ENCODE measurements at places on chromosomes 4 and X.

- H3K4me1 ChIP-seq, result no peaks in the 10 kb centered on the region
- H3K27ac ChIP-seq, result no peak overlapping the region
- H3K36me3 ChIP-seq, result no peaks in the 10 kb centered on the region
- no peaks in the 10 kb centered on the region for H3K27me3 ChIP-seq
- DNase-seq, result no peak
- H3K4me3 ChIP-seq, result no peak overlapping the region
These were observed 55.6 kb downstream of the SPATA18 start for GRCh38 chr4:52106660-52107059.

GRCh38 chrX:452598-452997 lies 65.9 kb upstream of the PPP2R3B start:
- H3K27me3 ChIP-seq, result no peaks in the 10 kb centered on the region
- no peaks in the 10 kb centered on the region for H3K4me1 ChIP-seq
- H3K36me3 ChIP-seq, result no peaks in the 10 kb centered on the region
- no peak overlapping the region for H3K27ac ChIP-seq
- no peak for DNase-seq

DNA sequence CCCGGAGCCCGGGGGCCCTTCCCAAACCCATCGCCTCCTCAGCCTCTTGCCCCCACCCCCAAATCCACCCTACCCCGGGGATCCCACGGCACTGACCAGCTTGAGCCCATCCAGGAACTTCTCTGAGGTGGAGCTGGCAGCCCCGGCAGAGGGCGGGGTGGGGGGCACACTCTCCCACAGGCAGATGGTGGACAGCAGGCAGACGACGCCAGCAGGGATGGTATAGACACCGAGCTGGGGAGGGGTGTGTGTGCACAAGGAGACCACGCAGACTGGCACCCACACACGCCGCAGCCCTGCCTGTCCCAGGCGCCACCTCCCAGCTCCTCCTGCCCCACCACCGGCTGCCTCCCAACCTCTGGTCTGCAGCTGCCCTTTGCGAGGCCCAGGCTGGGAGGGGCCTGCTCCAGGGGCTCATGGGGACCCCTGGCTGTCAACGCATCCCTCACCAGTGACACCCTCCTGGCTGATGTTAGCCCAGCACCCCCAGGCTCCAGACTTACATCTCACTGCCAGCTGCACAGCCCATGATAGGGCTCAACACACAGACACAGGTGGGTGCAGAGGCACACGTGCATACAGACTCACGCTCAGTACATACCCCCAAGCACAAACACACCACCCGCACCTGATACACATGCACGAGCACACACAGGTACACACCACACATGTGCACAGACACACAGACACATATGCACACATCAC lies 4.2 kb downstream of the SLC49A3 start:
- H3K4me1 ChIP-seq, result peaks cover 8% of the 10 kb centered on the region
- DNase-seq, result no peak
- no peak overlapping the region for H3K4me3 ChIP-seq
- no peaks in the 10 kb centered on the region for H3K36me3 ChIP-seq
- H3K27ac ChIP-seq, result no peak overlapping the region

- no peaks in the 10 kb centered on the region for H3K36me3 ChIP-seq
- no peaks in the 10 kb centered on the region for H3K4me1 ChIP-seq
- DNase-seq, result no peak
- H3K4me3 ChIP-seq, result no peak overlapping the region
- H3K27me3 ChIP-seq, result no peaks in the 10 kb centered on the region
- H3K27ac ChIP-seq, result no peak overlapping the region
These were observed 184.8 kb downstream of the GABRG1 start for GRCh38 chr4:45939056-45939455.

DNA sequence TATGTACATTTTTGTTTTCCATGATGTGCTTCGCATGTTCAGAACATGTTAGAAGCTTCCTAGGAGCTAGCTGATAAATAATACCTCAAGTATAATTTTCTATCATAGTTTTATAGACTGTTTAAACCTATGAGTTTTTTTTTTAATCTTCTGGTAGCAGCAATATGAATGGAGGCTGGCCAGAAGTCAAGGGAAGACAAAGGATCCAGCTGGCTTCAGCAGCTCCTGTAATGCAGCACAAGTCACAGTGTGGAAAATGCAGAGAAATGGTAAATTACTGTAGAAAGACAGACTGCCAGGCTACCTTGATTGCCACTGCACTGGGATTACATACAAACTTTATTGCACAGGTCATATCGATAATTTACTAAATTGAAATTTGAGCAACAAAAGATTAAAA lies 537.9 kb downstream of the IQCM start:
- no peak overlapping the region for H3K4me3 ChIP-seq
- no peak overlapping the region for H3K27ac ChIP-seq
- DNase-seq, result no peak
- no peaks in the 10 kb centered on the region for H3K4me1 ChIP-seq
- no peaks in the 10 kb centered on the region for H3K36me3 ChIP-seq

GRCh38 chr4:123889507-123889906 lies 492.9 kb downstream of the SPRY1 start:
- H3K27ac ChIP-seq, result no peak overlapping the region
- H3K27me3 ChIP-seq, result no peaks in the 10 kb centered on the region
- no peak overlapping the region for H3K4me3 ChIP-seq
- no peaks in the 10 kb centered on the region for H3K36me3 ChIP-seq

DNA sequence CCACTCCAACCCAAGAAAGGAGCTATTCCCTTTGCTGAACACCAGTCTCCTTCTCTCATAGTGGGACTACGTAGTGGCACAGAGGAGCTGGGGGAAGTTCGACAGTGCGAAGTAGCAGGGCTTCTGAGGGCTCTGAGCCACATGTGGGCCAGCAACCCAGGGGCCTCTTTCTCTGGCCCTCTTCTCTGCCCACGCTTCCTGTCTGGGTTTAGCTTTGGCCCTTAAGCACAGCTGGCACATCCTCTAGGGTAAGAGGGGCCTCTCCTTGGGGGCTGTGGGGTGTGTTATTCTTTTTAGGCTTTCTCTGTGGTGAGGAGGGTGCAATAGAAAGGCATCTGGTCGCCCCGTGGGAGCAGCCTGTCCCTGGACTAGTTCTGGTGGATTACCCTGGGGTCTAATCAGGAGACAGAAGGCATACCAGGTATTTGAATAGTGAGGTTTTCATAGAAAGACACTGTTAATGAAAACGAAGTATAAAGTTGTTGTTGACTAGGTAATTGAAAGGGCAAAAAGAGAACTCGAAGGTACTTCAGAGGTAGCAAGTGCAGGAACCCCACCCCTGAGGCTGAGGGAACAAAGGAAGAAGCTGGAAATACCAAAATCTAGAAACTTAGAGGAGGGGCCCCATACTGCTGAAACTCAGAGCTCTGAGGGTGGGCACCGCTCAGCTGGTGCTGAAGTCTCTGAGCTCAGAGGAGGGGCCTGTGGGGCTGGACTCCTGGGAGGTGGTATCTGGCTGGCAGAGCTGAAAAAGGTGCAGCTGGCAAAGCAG lies 151.9 kb upstream of the RPS6KA3 start:
- no peaks in the 10 kb centered on the region for H3K27me3 ChIP-seq
- no peaks in the 10 kb centered on the region for H3K36me3 ChIP-seq
- H3K4me3 ChIP-seq, result no peak overlapping the region
- H3K27ac ChIP-seq, result no peak overlapping the region

GRCh38 chrX:117998171-117998570 lies 118.4 kb downstream of the KLHL13 start:
- H3K4me3 ChIP-seq, result no peak overlapping the region
- no peak for DNase-seq
- no peaks in the 10 kb centered on the region for H3K27me3 ChIP-seq
- no peak overlapping the region for H3K27ac ChIP-seq
- no peaks in the 10 kb centered on the region for H3K4me1 ChIP-seq

DNA sequence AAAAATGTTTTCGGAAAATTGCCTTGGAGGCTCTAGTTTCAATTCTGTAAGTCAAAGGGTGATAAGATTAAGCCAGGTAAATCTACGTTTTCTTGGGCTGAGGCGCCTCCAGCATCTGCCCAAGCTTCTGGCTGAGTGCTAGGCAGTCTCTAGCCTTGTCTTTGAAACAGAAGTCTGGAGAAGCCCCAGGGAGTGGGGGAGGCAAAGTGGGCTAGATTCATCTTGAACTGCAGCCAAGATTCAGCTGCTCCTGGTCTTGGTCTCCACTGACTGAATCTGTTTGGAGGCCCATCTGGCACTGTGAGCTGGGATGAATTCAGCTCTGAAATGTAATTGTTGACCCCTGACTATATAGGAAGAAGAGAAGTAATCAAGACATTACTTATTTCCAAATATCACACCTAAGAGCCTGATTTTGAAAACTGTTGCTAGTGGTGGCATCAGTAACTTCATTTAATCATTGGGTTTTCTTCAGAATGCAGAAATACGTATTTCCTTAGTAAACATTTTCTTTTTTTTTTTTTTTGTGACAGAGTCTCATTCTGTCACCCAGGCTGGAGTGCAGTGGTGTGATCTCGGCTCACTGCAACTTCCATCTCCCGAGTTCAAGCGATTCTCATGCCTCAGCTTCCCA lies 187.3 kb upstream of the LEF1 start:
- no peaks in the 10 kb centered on the region for H3K36me3 ChIP-seq
- H3K27me3 ChIP-seq, result no peaks in the 10 kb centered on the region
- H3K4me1 ChIP-seq, result peaks cover 27% of the 10 kb centered on the region
- DNase-seq, result no peak

GRCh38 chrX:139094671-139095592 lies 383.4 kb upstream of the FGF13 start:
- no peak overlapping the region for H3K4me3 ChIP-seq
- H3K4me1 ChIP-seq, result no peaks in the 10 kb centered on the region
- no peaks in the 10 kb centered on the region for H3K27me3 ChIP-seq
- no peak for DNase-seq
- no peaks in the 10 kb centered on the region for H3K36me3 ChIP-seq
- H3K27ac ChIP-seq, result no peak overlapping the region

DNA sequence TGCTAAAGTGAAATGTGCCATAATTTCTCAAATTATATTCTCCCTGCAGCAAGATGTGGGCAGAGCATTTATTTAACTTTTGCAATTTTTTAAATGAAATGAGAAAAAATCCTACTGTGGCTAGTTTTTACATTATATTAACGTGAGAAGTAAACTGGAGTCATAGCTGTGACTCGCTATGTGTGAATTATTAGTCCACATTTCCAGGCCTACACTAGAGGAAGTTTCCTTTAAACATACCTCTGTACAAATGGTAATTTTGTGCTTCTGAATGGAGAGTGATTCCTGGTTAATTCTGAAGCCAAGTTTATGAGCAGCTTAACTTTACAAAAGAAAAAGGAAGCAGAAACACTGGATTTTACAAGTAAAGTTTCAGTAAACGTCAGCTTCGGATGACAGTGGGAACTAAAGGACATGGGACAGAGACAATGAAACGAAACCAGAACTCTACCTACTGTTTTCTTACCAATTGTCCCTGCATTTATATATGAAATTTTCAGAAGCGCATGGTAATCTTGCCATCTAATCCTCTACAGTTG lies 72.4 kb downstream of the FBXO8 start:
- DNase-seq, result no peak
- peaks cover 64% of the 10 kb centered on the region for H3K27me3 ChIP-seq
- peaks cover 20% of the 10 kb centered on the region for H3K4me1 ChIP-seq

DNA sequence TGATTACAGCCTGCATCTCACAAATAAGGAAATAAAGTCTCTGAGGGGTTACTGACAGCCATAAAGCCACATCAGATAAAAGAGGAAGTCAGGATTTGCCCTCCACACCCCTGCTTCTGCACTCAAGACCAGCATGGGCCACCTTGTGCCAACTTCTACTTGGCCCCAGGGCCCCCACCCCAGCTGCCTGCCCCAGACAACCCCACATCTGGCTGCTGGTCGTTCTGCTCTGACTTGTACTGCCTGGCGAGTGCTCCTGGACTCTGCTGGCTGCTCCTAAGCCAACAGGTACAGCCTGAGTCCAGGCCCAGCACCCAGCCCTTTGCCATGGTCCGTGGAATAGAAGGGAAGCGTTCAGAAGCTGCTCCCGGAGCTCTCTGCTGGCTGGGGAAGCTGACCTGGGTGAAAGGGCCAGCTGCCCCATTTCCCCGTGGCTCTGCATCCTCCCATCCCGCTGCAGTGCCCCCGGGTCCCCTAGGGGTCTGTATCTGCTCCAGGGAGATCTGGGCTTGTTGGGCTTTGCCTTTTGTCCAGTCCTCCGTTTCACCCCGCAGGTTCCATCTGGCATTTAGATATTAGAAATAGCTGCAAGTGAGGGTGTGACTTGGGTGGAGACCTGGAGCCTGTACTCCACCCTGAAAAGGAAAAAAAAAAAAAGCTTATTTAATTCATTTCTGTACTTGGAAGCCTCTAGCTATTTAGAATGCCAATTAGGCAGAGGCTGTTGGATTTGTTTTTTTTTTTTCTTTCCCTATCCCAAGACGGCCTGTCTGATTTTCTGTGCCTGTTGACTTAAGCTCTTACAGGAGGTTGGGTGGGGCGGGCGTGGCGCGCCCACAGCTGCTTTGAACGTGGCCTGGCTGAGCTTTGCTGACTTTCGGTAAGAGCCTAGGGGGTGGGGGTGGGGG lies 194.7 kb downstream of the PTTG2 start:
- H3K27ac ChIP-seq, result no peak overlapping the region
- H3K36me3 ChIP-seq, result no peaks in the 10 kb centered on the region
- no peak for DNase-seq
- no peak overlapping the region for H3K4me3 ChIP-seq
- peaks cover 21% of the 10 kb centered on the region for H3K4me1 ChIP-seq
- no peaks in the 10 kb centered on the region for H3K27me3 ChIP-seq

GRCh38 chr4:46993075-46994006 lies at the start of gene GABRA4:
Gene GABRA4, minus strand, starts transcription at chr4:46993581. Its CDS starts 157 bp downstream, at chr4:46993424.
- H3K4me3 ChIP-seq, result no peak within 1 kb of the TSS
- peaks cover 3% of the 10 kb centered on the region for H3K4me1 ChIP-seq
- H3K27me3 ChIP-seq, result peaks cover 14% of the 10 kb centered on the region
- no peaks in the 10 kb centered on the region for H3K36me3 ChIP-seq
- H3K27ac ChIP-seq, result no peak within 1 kb of the TSS

DNA sequence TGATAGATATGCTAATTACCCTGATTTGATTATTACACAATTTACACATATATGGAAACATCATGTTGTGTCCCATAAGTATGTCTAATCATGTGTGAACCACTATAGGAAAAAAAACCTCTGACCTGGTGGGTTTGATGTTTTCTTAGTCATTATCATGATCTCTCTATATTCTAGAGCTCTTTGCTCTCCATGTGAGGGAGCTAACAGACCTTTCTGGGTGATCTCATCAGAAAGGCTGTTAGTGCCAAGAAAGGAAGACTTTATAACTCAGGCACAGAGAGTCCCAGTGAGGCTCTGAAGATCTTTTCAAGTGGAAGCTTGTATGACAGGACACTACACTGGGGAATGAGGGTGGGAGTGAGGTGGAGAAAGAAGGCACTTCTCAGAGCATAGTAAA lies 527.7 kb upstream of the MAGEB2 start:
- H3K27me3 ChIP-seq, result no peaks in the 10 kb centered on the region
- no peaks in the 10 kb centered on the region for H3K4me1 ChIP-seq
- H3K4me3 ChIP-seq, result no peak overlapping the region
- no peak overlapping the region for H3K27ac ChIP-seq

- DNase-seq, result peak; percentile 6
- no peaks in the 10 kb centered on the region for H3K4me1 ChIP-seq
- no peaks in the 10 kb centered on the region for H3K36me3 ChIP-seq
- H3K27ac ChIP-seq, result no peak overlapping the region
- no peak overlapping the region for H3K4me3 ChIP-seq
These were observed 114.4 kb downstream of the GLRA3 start for GRCh38 chr4:174714393-174715211.

Data from effector memory CD4-positive, alpha-beta T cell (primary cell).